Spinal cord (tissue), 10 donors: ENCODE measurements at places on chromosomes 3 and 15.

DNA sequence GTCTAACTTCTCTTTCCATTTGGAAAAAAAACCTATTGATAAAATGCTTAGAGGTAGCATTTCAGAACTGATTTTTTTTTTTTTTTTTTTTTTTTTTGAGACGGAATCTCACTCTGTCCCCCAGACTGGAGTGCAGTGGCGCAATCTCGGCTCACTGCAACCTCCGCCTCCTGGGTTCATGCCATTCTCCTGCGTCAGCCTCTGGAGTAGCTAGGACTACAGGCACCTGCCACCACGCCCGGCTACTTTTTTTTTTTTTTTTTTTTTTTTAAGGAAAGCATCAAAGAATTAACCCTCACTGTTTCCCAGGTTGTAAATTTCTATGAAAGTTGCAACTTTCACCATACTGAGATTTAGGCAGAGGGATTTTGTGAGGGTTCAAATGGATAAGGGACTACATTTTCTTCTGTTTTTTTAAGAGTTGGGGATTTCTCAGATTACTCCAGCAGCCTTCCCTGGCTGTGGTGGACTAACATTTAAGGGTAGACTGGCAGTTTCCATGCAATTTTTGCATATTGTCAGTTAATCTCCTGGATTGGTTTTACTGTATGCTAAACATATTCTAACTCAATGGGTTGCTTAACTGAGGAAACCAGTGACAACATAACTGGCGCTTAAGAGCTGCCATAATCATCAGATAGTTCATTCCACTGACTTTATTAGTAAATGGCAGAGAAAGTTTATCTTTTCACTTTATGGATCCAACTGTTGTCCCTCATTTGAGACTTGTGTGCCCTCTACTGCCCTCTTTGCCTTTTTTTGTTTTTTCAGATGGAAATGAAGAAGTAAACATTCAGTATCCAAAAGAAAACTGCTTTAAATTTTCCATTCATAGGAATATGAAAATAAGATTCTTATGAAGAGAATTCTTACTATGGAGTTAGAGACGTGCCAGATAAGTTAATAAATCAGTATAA, 93.7 kb downstream of the NPTN start:
- DNase-seq = no peak

DNA sequence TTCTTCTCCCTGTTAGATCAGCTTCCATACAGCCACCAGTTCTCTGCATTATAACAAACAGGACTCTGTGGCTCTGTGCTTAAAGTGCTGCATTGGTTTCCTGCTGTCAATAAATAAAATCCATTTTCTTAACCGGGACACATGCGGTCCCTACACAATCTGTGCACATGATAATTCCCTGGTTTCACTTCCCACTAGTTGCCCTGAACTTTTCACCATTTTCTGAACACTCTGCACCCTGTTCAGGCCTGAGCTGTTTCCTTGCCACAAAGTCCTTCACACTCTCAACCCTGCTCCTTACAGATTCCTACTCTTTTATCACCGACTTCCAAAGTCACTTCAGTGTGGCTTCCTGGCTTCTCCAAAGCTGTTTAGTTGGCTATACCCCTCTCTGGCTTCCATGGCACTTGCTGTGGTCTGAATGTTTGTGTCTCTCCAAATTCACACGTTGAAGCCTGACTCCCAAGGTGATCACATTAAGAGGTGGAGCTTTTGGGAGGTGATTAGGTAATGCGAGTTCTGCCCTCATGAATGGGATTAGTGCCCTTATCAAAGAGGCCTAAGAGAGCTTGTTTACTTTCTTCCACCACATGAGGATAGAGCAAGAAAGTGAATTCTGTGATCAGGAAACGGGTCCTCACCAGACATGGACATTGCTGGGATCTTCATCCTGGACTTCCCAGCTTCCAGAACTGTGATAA, 233.4 kb downstream of the CHST2 start:
- no peak for DNase-seq

DNA sequence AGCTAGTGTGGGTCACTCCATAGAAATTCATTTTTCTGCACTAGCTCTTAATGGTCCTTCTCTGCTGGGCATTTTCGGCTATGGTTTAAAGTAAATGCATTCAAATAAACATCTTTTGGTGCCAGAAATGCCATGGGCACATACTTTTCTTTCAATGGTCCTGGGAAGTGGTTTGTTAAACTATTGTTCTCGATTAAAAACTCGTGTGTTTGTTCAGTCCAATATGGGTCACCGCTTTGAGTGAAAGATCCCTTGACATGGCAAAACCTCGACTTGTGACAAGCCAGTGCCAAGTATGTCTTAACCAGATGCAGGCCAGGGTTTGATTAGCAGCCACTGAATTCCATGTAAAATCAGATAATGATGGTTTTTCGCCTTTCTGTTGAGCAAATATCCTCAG, 331.9 kb upstream of the WNT5A start:
- DNase-seq = no peak

DNA sequence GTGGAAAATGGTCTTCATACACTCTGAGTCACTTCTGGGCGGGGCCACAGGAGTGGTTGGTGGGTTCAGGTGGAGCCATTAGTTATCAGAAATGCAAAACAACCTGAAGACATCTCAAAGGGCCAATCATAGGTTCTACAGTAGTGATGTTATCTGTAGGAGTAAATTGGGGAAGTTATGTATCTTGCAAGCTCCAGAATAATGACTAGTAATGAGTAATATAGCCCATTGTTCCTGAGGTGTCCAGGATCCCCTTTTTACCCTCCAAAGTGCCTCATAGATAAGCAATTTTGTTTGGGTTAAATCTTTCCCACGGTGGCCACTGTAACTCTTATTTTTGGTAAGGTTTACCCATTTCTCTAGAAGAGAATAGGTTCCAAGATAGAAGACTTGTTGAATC, 91.7 kb downstream of the PIK3R4 start:
- DNase-seq = no peak

- no peak for DNase-seq
Observed at GRCh38 chr15:66241908-66242285, 11.7 kb downstream of the MEGF11 start.

- DNase-seq = no peak
Observed at GRCh38 chr15:71079208-71080044, 35.8 kb upstream of the THSD4 start.

DNA sequence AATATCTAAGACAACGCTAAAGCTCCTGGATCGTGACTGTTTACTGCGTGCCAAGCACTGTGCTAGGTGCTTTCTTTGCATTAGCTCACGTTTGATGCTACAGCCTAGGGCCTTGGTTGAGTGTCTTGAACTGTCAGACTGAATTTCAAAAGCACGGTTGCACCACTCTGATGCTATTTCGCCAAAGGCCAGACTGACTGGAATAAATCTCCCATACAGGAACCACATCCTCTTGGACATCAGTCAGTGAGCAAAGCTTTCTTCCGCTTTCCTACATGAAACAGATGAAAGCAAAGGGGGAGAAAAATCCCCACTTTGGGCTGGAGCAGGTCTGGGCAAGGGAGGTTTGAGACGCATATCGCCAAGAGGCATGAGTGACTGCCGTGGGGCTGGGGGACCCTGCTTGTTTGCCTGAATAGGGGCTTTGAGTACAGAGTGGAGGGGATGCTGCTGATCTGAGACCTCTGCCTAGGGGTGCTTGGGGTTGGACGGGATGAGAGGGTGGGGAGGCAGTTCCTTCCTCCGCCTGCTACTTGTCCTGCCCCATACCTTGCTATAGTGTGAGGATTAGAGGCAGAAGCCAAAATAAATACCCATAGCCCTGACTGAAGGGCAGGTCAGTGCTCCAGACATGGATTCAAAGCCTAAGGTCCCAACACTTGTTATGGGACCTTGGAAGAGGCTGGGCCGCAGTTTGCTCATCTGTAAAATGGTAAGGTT, 5.3 kb downstream of the FGD5 start:
- no peak for DNase-seq

DNA sequence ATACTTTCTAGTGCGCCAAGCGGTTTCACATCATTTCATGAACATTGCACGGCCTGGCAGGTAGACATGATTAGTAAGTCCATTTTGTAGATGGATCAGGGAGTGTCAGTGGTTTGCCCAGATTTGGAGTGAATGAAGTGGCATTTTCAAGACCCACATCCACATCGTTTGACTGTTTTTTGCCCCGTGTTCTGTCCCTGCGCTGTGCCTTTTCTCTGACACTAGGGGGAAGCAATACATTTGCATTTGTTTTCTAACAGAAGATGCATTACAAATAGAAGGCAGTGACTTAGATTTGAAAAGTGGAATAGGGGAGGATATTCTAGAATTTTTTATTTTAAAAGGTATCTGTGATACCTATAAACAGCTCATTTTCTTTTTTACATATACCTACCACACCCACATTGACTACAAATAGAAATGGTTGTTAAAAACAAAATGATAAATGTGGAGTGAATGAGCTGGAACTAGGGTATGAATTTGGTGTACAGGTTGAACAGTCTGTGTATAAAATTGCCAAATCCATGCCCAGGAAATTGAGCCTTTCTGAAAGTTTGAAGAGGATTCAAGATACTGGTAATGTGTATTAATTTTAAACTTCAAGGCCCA, 98.0 kb downstream of the USP13 start:
- DNase-seq = peak; percentile 29

GRCh38 chr15:83178869-83179325, 28.7 kb downstream of the HDGFL3 start:
- DNase-seq = no peak
